ENCODE measurements at places on chromosomes 5 and 9. TPM values are rescaled to one million over a fixed set of nuclear protein-coding genes. Genes with fewer than 3 reads are reported as not detected.

DNA sequence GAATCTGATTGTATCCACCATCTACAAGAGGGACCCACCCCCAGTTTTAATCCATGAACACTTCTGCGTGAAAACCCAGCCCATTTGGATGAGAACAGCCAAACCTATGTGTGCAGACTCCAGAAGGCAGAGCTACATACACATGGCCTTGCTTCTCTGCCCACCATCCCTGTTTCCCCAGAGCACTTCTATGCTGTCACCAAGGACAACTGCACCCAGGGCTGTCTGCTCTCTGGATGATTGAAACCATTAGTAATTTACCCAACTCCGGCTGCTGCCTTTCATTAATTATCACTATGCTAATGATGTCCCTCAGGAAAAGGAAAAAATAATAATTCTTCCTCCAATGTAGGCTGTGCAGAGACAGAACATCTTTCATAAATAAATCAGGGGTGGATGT is 8.9 kb downstream of the CARTPT start:
- H3K27me3 ChIP-seq = peaks cover 30% of the 10 kb centered on the region
- H3K4me3 ChIP-seq = no peak overlapping the region
- no peak for DNase-seq
- H3K36me3 ChIP-seq = no peaks in the 10 kb centered on the region
- H3K4me1 ChIP-seq = no peaks in the 10 kb centered on the region
- H3K27ac ChIP-seq = no peak overlapping the region

DNA sequence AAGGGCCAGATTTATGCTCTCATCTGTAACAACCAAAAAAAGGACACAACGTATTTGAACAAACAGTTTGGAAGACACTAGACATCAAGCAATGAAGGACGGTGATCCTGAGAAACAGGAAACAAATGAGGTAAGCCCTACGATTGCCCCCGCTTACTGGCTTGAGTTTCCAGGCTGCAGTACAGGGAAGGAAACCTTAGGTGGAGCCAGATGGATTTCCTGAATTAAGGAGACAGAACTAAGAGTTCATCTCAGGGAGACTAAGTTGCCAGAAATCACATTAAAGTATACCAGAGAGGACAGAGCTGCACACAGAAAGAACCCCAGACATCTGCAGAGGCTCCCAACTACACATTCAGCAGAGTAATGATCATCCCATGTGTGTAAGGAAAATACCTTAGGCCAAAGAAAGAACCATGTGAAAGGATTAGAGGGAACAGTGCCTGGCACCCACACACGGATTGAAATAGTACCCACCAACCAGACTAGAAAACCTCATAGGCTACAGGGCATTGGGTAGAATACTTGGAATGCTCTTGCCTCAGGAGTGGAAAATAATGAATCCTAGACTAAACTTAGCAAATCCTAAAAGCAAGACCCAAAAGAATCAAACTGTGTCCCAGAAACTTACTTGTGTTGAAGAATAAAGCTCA is 99.3 kb upstream of the NIPBL start:
- no peak overlapping the region for H3K4me3 ChIP-seq
- no peaks in the 10 kb centered on the region for H3K4me1 ChIP-seq
- H3K27me3 ChIP-seq = no peaks in the 10 kb centered on the region
- H3K36me3 ChIP-seq = no peaks in the 10 kb centered on the region

GRCh38 chr9:68714416-68715180 is 9.6 kb downstream of the PIP5K1B start:
- H3K4me3 ChIP-seq = no peak overlapping the region
- H3K36me3 ChIP-seq = no peaks in the 10 kb centered on the region
- no peak for DNase-seq
- H3K27me3 ChIP-seq = peaks cover 5% of the 10 kb centered on the region
- no peak overlapping the region for H3K27ac ChIP-seq
- H3K4me1 ChIP-seq = no peaks in the 10 kb centered on the region

GRCh38 chr9:34220218-34220617 is 41.4 kb downstream of the UBAP1 start:
- H3K4me1 ChIP-seq = peaks cover 11% of the 10 kb centered on the region
- H3K36me3 ChIP-seq = no peaks in the 10 kb centered on the region
- no peaks in the 10 kb centered on the region for H3K27me3 ChIP-seq

DNA sequence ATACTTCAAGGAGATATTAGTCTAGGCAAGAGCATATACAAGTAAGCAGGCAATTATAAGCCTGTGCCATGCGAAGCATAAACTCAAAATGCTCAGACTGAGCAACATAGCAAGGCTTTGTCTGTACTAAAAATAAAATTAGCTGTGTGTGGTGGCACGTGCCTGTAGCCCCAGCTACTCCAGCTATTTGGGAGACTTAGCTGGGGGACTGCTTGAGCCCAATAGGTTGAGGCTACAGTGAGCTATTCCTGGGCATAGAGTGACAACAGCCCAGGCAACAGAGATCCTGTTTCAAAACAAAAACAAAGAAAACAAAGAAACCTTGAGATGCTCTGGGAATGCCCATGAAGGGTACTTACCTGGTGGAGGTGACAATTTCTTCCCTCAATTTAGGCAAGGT is 130.5 kb upstream of the ZNF608 start:
- H3K4me1 ChIP-seq = peaks cover 27% of the 10 kb centered on the region
- H3K36me3 ChIP-seq = no peaks in the 10 kb centered on the region

DNA sequence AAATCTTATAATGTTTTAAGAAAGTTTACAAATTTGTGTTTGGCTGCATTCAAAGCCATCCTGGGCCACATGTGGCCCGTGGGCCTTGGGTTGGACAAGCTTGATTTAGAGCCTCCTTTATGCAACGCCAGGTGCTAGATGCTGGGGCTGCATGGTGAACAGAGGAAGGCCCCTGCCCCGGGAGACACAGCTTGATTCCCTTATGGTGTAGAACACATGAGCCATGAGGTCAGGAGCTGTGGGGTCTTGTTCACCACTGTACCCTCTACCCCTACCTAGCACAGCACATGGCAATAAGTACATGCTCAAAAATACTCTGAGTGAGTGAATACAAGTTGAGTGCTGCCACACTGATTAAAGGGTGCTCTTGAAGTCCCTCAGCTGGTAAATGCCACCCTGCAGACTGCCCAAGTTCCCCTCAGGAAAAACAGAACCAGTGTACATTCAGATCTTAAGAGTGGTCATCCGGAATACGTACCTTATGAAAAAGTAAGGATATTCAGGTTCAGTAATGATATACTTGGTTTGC is 71.9 kb downstream of the ARRDC3 start:
- peaks cover 13% of the 10 kb centered on the region for H3K4me1 ChIP-seq
- DNase-seq = no peak
- H3K27me3 ChIP-seq = no peaks in the 10 kb centered on the region
- H3K36me3 ChIP-seq = no peaks in the 10 kb centered on the region

GRCh38 chr9:4662989-4663792 is 1.1 kb downstream of the PLPP6 start:
- peaks cover 7% of the 10 kb centered on the region for H3K27me3 ChIP-seq
- H3K36me3 ChIP-seq = no peaks in the 10 kb centered on the region
- peaks cover 11% of the 10 kb centered on the region for H3K4me1 ChIP-seq
- no peak for DNase-seq
- peak overlapping the region; percentile 87 for H3K4me3 ChIP-seq

DNA sequence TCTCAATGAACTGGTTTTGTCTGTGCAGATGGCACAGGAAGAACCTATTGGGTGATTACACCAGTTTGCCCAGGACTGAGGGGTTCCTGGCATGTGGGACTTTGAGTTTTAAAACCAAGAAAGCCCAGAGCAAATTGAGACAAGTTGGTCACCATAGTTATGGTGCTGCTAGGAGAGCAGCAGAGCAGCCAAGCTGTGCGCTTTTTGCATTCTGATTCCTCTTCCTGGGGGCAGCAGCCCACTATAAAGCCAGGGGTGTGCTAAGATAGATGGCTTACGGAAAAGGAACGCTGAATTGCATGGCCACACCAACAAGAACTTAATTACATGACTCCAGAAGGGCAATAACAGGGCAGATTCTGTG is 49.7 kb downstream of the TIMD4 start:
- H3K36me3 ChIP-seq = no peaks in the 10 kb centered on the region
- peaks cover 8% of the 10 kb centered on the region for H3K4me1 ChIP-seq

DNA sequence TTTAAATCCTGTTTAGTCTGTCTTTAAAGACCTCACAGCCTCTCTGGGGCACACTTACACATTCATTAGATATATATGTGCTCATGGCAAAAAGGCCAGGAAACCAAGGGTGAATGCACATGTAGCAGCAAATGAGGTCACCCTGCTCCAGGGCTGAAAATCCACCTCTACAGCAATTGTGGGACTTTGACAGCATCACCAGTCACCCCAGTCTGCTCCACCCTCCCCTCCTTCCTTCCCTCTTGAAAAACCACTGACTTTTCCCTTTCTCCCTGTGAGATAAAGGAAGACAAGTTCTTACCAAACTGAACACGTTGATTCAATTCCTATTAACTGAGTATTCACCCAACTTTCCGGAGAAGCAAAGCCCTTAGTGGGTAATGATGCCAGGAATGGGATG is 15.2 kb upstream of the SH3RF2 start:
- no peaks in the 10 kb centered on the region for H3K27me3 ChIP-seq
- no peak overlapping the region for H3K4me3 ChIP-seq
- no peak overlapping the region for H3K27ac ChIP-seq
- H3K36me3 ChIP-seq = no peaks in the 10 kb centered on the region

DNA sequence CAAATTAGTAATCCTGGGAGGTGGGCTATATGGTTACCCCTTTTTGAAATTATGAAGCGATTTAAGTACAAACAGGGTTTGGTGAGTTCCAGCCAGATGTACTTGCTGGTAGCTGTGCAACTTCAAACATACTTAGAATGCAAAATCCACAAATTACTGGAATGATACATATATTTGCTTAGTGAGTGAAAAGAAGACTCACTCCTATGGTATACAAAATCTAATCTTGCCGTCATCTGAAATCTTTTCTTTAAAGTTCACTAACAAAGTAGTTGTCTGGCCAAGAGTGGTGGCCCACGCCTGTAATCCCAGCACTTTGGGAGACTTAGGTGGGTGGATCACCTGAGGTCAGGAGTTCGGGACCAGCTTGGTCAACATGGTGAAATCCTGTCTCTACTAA is 64.9 kb upstream of the TJP2 start:
- H3K27me3 ChIP-seq = no peaks in the 10 kb centered on the region
- no peak overlapping the region for H3K27ac ChIP-seq
- H3K36me3 ChIP-seq = no peaks in the 10 kb centered on the region
- no peak overlapping the region for H3K4me3 ChIP-seq

OR2V2 gene
- not detected for total RNA-seq

SEMA5A gene
- total RNA-seq = 14.6 TPM

ANKRD34B gene
- not detected for total RNA-seq

EFCAB9 gene
- not detected for total RNA-seq
